ENCODE measurements at places on chromosomes 4 and X.

DNA sequence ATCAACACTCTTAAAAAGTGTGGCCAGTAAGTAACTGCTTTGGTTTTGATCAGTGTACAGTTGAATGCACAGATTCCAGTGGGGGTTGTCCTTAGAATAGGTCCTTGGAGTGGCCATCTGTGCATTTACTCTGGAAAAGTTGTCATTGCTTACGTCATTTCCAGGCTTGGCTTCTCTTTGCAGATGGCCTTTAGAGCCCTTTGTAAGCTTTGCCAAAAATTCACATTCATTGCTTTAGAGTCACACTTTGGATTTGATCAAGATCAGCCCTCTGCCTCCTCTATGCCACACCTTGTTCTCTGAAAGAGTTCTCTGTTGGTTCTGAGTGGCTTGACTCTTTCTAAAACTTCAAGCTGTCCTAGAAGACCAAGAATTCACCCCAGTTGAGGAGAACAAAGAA is 83.9 kb downstream of the MAMLD1 start:
- DNase-seq, result no peak

- no peak for DNase-seq
Measured at GRCh38 chr4:76570141-76570973, 135.3 kb downstream of the SHROOM3 start.

DNA sequence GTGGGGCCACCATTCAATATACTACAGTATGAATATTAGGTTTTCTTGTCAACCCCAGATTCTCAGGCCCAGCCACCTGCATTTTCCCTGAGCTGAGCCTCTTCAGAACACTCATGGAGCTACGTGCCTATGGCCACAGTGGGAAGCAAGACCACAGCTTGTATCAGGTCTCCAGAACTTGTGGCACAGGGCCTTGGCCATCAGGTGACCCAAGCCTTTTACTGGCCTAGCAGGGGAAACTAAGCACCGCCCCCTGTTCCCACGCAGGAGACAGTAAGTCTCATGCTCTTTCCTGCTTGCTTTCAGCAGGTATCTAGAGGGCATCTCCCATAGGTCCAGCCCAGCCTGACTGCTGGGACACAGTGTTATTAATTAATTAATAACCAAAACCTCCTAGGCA is 138.4 kb upstream of the MAMLD1 start:
- no peak for DNase-seq

- DNase-seq, result no peak
Measured at GRCh38 chrX:42837747-42838146, 59.8 kb upstream of the PPP1R2C start.

GRCh38 chrX:65451663-65452062 is 82.9 kb downstream of the LAS1L start:
- no peak for DNase-seq

GRCh38 chr4:9946170-9946569 is 75.1 kb downstream of the SLC2A9 start:
- DNase-seq, result no peak

GRCh38 chr4:112545346-112545745 is 29.4 kb upstream of the NEUROG2 start:
- DNase-seq, result no peak

GRCh38 chr4:184849185-184849584 is 23.4 kb upstream of the ACSL1 start:
- no peak for DNase-seq

DNA sequence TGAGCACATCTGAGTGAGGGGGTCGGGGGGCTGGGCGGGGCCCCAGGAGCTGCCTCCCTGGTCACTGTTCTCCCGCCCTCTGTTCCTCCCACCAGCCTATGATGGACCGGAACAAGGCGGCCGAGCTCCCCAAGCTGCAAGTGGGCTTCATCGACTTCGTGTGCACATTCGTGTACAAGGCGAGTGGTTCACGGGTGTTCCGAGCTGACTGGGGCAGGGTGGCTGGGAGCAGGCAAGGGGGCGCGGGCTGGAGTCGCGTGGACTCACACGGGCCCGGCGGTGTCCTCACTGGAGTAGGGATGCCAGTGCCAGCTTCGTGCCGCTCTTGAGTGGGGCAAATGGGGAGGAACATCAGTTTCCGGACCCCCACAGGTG is 7.7 kb downstream of the ATP5ME start:
- no peak for DNase-seq

- DNase-seq, result no peak
Measured at GRCh38 chrX:79080141-79080540, 64.3 kb upstream of the GPR174 start.

DNA sequence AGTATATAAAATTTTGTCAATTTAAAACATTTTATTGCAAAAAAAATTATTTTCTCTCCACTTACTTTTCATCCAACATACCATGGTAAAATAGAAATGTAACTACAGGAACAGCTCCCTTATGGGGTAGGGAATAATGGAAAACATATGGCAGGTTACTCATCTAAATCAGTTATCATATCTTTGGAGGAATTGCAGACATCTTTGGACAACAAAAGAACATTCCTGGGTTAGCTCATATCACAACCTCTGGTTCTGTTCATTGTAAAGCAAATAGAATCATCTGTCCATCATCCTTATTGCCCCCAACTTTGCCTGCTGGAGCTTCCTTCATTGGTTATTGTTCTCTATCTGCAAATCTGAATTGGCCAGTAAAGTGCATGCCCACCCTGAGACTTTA is 387.5 kb upstream of the GRID2 start:
- DNase-seq, result no peak

DNA sequence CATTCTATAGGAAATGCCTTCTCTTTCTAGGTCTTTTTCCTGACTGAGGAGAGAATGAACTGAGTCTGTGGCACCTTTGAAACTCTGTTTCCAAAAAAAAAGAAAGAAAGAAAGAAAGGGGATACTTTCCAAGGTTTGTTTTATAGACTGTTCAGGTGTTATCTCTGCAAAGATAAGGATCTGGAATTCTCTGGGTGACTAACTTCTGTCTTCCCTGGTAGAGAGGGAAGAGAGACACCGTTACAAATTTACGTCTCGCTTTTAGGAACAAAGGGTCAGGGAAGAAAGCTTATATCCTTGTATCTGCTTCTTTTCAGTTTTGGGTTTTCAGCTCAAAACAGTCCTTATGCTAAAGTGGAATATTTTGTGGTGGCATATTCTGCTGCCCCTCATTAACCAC is 314.1 kb downstream of the RAPGEF2 start:
- DNase-seq, result no peak

DNA sequence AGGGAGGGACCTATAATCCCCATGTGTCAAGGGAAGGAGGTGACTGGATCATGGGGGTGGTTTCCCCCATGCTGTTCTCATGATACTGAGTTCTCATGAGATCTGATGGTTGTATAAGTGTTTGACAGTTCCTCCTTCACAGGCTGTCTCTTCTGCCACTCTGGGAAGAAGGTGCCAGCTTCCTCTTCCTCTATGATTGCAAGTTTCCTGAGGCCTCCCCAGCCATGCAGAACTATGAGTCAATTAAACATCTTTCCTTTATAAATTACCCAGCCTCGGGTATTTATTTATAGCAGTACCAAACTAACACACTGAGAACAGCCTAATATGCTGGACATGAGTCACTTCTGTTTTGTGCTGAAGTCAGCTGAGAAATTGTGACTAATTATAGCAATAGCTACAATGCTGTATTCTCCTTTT is 656.9 kb upstream of the CPEB2 start:
- no peak for DNase-seq

GRCh38 chr4:127055357-127055756 is 577.4 kb upstream of the INTU start:
- DNase-seq, result no peak

DNA sequence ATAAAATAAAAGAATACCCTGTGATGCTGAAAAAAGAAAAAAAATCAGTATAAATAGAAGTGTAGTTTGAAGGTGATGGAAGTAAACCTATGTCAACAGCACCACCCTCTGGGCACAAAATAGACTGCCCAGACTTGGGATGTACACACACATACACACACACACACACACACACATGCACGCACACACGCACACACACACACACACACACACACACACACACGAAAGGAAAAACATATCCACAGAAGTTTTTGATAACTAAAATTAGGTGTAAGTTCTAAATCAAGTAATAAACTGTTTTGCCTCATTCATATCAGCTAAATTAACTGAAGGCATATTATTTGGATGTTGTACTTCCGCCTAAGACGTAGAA is 40.5 kb downstream of the ANXA5 start:
- no peak for DNase-seq

- DNase-seq, result no peak
Measured at GRCh38 chr4:161121451-161121850, 1042.3 kb downstream of the FSTL5 start.

- no peak for DNase-seq
Measured at GRCh38 chr4:55125087-55125721, at the start of gene KDR. KDR (minus strand) TSS chr4:55125595; CDS start chr4:55125293, 302 bp downstream.

DNA sequence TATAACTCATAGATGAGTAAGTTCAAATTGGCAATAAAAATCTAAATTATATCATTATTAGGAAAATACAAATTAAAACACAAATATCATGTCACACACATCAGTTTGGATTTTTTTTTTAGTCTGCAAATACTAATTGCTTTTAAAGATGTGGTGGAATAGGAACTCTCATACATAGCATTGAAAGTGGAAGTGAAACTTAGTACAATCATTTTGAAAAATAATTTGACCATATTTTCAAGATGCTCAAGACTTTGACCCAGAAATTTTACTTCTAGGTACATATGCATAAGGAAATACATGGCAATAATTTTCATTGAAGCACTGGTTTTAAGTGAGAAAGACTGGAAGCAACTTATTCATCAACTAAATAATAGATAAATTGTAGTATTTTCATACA is 147.5 kb upstream of the SMIM31 start:
- DNase-seq, result no peak

DNA sequence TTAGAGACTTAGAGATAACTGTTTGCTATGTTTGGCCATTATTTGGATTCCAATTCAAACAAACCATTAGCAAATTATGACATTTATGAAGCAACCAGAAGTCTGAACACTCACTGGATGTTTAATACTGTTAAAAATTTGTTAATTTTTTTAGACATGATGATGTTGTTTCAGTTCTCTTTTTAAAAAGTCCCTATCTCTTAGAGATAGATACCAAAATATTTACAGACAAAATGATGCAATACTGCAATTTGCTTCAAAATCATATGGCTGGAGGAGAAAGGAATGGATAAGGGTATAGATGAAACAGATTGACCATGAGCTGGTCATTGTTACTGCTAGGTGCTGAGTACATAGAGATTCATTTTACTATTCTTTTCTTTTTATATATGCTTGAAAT is 534.6 kb downstream of the BCOR start:
- DNase-seq, result no peak

- DNase-seq, result no peak
Measured at GRCh38 chr4:63566658-63567057, 842.6 kb downstream of the TECRL start.

DNA sequence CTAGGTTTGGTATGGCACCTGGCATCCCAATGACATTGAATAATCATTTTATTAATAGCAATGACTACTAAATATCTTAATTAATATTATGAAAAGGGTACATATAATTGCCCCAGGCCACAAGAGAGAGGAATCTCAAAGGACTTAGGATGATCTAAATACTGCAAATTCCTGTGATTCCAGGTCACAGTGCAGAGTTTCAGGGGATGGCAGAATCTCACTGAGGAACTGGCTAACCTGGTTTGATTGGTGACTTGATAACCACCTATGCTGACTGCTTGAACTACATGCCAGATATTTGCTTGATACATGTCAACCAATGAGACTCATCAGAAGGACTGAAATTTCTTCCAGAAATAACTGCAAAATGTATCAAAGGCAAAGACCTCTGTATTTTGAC is 37.2 kb downstream of the BTC start:
- DNase-seq, result no peak

DNA sequence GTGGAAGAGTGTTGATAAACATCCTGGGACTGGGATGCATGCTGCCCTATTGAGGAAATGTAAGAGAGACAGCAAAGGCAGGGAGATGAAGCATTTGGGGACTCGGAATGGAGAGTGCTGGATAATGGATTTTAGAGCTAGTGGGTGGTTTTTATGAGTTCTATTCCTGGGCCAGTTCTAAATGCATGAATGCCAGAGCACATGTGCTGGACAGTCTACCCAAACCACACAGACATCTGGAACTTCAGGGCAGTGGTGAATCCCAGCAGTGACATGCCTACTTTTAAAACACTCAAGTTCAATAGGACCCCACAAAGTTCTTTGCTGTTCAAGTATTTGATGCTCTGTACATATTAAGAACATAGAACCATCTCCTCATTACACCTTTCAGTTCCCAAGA is 133.9 kb downstream of the CBR4 start:
- no peak for DNase-seq

GRCh38 chrX:18354369-18355223 is at the start of gene SCML2:
SCML2 (minus strand) TSS chrX:18354688; CDS start chrX:18334071, 20,617 bp downstream.
- DNase-seq, result no peak

DNA sequence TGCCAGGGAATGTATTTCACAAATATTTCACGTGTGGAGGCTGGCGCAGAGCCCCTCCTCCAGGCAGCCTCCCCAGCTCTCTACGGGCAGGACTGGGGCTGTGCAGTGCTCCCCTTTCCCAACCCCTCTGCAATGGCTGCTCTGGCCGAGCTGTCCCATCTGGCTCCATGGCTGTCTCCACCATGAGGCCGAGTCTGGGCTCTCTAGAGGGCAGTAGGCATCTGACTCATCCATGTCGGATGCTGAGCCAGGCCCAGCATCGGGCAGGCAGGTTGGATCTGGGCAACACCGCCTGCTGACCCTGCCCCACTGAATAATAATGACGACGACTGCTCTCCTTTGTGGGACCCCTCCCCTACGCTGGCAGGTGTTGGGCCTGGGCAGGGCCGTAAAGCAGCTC is 11.0 kb upstream of the SH3TC1 start:
- no peak for DNase-seq

DNA sequence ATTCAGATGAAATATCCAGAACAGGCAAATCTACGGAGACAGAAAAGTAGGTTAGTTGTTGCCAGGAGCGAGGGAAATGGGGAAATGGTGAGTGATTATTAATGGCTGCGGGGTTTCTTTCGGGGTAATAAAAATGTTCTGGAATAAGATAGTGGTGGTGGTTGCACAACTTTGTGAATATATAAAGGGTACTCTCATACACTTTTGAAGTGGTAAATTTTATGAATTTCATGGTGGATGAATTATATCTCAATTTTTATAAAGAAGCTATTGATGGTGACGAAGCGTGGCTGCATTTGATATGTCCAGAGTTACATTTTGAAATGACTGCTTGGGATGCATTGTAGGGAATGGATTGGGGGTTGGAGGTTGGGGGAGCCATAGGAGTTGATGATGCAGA is 16.3 kb downstream of the FAM47E start:
- DNase-seq, result no peak

DNA sequence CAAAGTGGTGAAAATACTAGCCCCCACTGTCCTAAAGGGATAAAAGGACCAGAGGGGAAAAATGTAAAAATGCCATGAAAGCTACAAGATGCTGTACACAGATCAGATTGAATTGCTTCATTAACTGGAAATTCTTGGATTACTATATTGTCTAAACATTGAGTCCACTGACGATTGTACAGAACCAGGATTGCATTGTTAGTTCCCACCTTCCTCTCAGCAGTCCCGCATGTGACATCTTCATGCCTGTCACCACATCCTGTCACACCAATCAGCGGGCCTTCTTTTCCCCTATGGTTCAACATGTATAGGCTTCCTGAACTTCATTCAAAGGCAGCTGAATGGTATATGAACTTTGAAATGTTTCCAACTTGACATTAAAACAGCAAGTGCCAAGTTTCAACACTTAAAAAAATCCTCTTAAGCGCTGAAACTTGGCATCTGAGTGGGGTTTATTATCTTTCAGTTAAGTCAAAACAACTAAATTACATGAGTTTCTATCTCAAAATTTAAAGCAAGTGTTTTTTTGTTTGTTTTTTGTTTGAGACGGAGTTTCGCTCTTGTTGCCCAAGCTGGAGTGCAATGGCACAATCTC is 24.6 kb downstream of the ZRSR2 start:
- DNase-seq, result no peak

GRCh38 chrX:30302956-30303355 is 6.2 kb downstream of the NR0B1 start:
- no peak for DNase-seq

Data from NK-92 treated with Interleukin-12 subunit alpha and Interleukin-12 subunit beta, amount 100 ng/mL, for 24 hours (cell line).